GF-D8 (cell line): ENCODE measurements at places on chromosomes 16 and 17.
A peak's percentile ranks its signal among the peaks of the same experiment; 100 is the strongest.

DNA sequence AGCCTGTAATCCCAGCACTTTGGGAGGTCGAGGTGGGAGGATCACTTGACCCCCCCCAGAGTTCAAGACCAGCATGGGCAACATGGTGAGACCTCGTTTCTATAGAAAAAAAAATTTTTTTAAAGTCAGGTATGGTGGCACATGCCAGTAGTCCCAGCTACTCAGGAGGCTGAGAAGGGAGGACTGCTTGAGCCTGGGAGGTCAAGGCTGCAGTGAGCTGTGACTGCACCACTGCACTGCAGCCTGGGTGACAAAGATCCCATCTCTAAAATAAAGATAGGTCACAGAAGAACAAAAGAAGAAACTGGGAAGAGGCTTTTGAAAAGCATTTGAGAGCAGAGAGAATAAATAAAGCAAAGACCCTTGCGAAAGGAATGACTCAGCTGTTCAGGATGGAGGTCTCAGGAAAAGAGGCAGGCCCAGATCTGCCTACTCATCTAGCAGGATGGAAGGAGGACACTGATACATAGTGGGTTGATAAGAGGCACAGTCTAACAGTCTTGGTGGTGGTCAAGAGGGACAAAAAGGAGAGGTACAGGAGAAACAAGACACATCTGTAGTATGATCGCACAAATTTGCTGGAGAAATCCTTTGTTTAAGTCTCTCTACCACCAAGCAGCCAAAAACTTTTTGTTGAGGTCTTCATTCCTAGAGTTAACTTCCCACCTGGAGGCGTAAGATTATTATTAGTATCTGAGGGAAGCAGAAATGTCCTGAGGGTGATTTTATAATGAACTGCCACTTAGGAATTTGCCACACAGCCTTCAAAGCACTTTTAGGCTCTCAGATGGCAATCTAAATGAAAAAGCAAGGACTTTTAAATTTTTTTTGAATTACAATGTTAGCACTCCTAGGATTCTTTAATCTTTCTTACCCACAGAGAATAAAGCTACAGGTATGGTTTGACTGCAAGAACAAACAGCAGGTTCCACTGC, 17.6 kb downstream of the ZSWIM7 start:
- DNase-seq: no peak

DNA sequence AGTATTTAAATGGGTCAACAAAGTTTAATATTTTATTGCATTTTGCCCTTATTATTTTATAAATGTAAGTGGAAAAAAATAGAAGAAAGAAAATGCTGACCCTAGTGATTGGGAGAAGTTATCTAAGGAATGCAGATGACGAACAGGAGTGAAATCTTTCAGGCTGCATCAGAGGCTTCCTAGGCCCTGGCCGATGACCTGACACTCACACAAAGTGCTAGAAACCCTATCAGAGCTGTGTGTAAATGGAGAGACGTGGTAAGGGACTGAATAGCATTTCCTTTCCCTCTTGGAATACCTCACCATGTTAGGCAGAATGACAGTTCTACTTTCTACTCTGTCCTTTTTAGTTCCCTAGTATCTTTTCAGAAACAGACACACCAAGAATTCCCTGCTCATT, 44.9 kb upstream of the CNEP1R1 start:
- no peak for DNase-seq

DNA sequence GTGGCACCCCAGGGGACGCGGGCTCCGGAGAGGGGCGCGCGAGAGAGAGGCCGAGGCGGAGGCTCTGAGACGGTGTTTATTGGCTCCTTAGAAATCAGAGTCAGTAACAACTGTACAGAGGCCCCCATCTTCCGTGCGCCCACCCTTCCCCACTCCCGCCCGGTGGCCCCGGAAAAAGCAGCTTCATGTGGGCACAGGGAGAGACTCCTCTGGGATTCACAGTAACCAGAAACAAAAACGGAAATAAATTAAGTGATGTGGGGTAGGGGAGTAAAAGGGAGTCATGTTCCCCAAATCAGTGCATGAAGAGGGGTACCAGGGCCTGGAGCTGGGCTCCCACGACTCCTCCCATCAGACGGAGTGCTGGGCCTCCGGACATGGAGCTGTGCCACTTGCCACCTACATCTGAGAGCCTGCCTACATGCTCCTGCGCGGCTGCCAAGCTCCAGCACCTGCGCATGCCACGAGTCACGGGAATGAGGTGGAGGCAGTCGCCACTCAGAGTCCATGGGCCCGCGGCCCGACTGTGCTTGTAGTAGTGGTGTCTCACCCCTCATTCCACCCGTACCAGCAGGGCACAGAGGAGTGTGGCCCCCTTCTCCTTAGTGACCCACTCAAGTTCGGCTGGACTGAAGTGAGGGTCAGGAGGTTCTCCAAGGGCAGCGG, 543 bp upstream of the GPS2 start:
- DNase-seq: no peak

GRCh38 chr16:2043667-2044451, 3.8 kb downstream of the NTHL1 start:
- no peak for DNase-seq

- no peak for DNase-seq
Observed at GRCh38 chr16:79213214-79213613, 387.3 kb downstream of the MAF start.

GRCh38 chr17:64579917-64580316, 73.1 kb downstream of the CEP95 start:
- no peak for DNase-seq

DNA sequence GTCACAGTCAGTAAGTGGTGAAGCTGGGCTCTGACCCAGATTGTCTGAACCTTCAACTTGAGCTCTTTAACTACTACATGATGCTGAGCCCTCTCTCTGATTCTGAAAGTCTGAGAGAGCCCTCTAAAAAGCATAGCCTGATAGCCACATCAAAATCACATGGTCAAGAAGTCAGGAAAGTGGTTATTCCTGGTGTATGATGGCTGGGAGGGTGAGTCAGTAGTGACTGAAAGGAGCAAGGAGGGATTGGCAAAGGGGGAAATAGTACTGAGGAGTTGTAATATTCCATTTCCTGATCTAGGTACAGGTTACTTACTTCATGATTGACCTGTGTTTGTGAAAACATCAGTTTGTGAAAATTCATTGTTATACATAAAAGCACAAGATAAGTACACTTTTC, 89.1 kb downstream of the SSH2 start:
- no peak for DNase-seq

DNA sequence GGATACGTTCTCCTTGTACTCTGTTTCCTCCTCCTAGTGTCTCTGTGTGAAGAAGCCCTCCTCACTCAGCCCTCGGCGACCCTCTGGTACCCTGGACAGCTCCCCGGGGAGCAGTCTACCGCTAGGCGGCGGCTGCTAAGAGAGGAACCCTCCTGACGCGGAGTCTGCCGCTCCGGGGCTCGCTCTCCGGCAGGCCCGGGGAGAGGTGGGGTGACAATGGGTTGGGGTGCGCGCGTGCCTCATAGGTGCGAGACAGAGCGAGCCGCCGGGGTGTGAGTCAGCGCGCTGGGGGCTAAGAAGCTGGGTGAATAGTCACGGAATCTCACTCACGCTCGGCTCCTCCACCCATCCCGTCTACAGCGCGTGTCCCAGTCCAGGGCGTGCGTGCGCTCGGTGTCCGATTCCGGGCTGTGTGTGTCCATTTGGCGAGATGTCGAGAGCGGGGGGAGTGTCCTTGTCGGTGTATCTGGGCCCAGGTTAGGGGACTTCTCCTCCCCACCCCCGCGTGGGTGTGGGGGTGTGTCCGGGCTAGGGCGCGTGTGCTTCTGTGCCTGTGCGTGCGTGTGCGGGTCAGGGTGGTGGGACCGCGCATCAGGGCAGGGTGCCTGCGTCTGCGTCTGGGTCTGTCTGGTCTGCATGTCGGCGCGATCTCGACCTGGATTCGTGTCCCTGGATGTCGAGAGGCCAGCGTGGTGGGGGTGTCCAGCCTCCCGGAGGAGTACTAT, 577 bp upstream of the HS3ST2 start:
- DNase-seq: no peak

GRCh38 chr16:85662976-85663830, 25.6 kb downstream of the GINS2 start:
- DNase-seq: no peak

DNA sequence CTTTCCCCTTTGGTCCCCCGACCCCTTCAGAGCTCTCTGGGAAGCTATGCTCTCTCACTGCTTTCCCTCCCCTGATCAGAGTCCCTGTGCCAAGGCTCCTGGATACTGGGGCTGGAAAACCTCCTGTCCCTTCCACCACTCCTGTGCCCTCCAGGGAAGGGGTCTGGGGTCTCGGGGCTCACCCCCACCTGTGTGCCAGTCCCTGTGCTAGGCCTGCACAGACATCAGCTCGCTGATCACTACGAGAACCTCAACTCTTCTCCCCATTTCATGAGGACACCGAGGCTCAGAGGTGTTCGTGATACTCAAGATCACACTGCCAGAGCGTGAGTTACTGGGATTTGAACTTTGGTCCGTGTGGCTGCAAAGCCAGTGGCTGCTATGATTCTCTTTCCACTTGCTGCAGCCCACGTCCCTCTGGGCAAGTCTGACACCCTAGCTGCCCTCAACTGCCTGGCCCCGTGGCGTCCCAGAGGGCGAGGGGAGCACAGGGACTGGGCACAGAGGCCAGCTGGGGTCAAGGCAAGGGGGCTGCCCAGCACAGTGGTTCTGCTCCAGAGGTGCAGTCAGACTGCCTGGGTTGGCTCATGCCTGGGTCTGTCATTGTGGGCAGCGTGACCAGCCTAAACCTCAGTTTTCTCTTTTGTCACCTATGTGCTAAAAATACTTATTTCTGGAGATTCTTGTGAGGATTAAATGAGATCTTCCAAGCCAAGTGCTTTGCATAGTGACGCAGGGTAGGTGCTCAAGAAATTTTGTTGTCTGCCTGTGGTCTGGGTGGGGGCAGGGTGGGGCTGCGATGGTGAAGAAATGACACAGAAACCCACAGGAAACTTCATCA, 43.8 kb upstream of the TOB1 start:
- peak; percentile 71 for DNase-seq

DNA sequence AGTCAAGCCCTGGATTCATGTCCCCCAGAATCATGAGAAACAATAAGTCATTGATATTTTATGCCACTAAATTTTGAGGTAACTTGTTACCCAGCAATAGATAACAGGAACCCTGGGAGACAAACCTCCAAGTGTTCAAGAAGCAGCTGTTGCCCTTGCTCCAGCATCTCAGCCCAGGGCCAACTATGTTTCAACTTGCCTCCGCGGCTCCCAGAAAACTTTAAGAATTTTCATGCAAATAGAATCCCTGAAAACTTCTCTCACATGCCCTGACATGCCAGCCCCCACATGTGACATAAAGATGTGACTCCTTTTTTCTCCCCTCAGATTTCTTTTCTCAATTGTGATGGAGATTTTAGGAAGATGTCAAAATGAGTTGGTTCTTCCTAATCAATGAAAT, 22.8 kb downstream of the LYRM9 start:
- DNase-seq: no peak

DNA sequence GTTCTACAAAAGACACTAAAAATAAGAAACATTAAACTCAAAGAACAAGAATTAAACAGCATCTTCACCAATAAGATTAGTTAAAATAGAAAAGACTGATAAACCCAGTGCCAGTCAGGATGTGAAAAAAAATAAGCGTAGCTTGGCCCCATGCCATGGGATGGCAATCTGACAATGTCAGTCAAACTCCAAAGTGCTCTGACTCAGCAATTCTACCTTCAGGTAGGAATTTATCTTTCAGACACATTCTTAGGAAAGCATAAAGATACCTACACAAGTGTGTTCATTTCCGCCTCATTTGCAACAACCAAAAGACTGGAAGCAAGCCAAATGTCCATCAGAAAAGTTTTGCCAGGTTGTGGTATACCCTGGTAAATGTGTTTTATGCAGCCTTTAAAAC, 9.1 kb upstream of the MPO start:
- no peak for DNase-seq

GRCh38 chr17:80546267-80546666, 1.6 kb downstream of the RPTOR start:
- peak; percentile 23 for DNase-seq

- no peak for DNase-seq
Observed at GRCh38 chr16:73050201-73051099, 2.5 kb upstream of the ZFHX3 start.

DNA sequence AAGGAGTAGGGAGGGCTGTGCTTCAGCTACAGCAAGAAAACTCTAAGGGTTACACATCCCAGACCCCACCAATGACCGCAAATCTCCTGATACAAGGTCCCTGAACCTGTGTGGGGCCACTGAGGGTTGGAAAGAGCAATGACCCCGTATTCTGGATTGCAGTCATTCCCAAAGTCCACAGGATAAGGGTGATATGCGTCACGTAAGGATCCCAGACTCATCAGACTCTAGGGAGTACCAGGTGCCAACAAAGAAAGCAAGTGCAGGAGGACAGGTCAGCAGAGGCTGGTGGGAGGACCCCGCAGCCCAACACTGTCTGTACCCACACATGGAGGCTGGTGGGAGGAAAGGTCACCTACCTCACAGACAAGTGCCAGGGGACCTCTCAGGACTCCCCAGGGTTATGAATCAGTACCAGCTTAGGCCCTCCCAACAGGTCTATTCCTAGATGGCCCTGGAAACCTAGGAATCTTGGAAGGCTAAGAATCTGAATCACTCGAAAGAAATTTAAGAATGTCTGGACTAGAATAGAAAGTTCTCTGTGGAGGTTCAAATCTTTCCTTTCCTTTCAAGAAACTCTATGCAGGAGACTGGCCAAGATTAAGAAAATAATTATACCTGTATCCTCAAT, 16.2 kb downstream of the PITPNA start:
- DNase-seq: no peak

DNA sequence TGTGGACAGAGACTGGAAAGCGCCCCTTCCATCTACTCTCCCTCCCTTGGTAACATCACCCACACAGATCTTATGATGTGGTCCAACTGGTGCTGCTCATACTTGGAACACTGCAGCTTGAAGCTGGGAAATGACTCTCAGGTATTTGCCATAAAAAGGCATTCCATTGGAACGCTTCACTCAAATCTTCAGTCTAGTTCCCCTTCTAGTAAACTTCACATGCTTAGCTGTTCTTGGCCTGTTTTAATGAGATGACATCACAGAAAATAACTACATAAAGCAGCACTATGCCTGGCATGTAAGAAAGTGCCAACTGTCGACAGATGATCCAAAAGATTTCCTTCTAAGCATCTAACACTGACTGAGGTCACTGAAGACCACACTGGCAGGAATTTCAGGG, 9.3 kb downstream of the ZNF263 start:
- no peak for DNase-seq

- no peak for DNase-seq
Observed at GRCh38 chr17:78864117-78864516, 23.5 kb upstream of the USP36 start.
